ENCODE measurements at places on chromosomes 6 and 20.

GRCh38 chr6:137820952-137821351, 46.1 kb upstream of the TNFAIP3 start:
- DNase-seq = no peak

- DNase-seq = peak; percentile 65
Observed at GRCh38 chr20:4607287-4607713, 114.4 kb upstream of the PRND start.

- DNase-seq = no peak
Observed at GRCh38 chr6:91106083-91106482, 519.2 kb upstream of the MAP3K7 start.

DNA sequence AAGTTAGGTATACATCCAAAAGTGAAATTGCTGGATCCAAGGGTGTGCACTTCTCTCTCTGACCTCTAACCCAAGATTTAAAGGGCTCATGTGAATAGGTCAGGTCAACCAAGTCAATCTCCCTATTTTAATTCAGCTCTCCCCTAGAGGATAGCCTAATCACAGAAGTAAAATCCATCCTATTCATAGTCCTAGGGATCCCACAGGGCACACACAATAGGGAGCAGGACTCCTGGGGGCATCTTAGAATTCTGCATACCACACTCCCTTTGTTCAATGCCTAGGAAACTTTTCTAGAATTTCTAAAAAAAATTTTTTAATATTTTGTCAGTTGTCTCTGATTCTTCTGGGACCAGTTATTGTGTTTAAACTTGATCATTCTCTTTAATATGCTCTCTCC, 35.1 kb downstream of the CST9L start:
- no peak for DNase-seq

DNA sequence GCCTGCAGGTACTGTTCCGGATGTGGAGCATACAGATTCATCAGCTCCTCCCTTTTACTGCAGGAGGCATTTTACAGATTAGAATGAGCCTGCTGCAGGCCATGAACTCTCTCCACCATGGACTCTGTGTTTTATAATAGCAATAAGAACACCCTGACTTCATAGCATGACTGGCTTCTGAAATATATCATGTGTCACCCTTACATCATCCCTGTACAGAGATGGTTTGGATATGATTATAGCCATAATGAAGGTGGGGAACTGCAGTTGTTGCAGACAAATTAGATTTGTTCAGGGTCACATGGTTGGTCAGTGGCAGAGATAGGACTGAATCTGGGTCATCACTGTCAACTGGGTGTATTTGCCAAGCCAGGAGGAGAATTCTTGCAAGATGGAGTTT, 100.7 kb downstream of the FOXO3 start:
- no peak for DNase-seq

DNA sequence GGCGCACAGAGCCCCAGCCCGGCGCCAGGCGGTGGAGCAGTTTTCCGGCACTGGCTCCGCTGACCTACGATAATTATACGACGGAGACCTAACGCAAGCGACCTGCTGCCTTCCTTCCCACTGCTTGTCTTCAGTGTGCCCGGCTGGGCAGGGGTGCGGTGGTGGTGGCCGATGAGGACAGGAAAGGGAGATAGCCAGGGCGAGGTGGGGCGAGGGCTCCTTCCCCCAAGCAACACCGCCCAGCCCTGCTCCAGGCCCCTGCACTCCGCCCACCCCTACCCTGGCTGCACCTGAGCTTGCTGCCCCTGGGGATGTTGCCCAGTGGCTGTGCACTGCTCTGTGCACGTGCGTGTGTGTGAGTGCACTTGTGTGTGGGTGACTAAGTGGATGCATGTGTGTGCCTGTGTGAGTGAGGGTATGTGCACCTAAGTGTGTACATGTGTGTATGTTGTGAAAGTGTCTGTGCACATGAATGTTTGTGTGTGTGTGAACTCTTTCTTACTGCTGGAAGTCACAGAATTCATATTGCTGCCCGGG, 42.6 kb upstream of the IRF4 start:
- no peak for DNase-seq

DNA sequence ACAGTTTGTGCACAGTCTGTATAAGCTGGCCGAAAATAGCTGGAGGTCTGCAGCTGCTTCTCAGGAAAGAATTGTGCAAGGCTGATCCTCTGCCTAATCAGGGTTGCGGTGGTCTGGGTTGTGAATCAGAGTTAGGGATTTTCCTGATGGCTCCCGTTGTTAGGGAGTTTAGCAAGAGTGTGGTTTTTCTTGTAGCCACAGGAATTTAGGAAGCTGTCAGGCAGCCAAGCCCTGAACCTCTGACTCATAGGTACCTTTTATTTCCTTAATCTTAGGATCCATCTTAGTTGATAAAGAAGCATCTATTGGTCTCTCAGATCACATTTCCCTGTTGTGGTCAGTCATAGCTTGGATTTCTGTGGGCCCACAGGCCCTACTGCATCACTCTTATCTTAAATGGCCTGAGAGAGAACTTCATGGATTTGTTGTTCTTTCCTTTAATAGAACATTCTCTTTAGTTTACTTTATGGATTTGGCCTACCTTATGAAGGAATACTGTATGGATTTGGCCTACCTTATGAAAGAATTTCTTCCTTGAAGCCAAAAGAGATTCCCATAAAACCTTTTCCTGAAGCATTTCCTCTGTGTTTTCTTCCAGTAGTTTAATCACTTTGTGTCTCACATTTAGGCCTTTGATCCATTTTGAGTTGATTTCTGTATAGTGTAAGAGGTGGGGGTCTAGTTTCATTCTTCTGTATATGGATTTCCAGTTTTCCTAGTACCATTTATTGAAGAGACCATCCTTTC, 10.3 kb downstream of the KIF25 start:
- peak; percentile 74 for DNase-seq

- DNase-seq = no peak
Observed at GRCh38 chr6:27897580-27898206, 14.5 kb downstream of the OR2B2 start.

- DNase-seq = no peak
Observed at GRCh38 chr6:75922226-75922625, 150.2 kb downstream of the IMPG1 start.

GRCh38 chr6:81098109-81098814, 654.2 kb downstream of the TENT5A start:
- no peak for DNase-seq

GRCh38 chr6:160277144-160277543, 18.5 kb upstream of the SLC22A2 start:
- DNase-seq = no peak

GRCh38 chr6:34036357-34037069, 109.4 kb downstream of the GRM4 start:
- DNase-seq = no peak

DNA sequence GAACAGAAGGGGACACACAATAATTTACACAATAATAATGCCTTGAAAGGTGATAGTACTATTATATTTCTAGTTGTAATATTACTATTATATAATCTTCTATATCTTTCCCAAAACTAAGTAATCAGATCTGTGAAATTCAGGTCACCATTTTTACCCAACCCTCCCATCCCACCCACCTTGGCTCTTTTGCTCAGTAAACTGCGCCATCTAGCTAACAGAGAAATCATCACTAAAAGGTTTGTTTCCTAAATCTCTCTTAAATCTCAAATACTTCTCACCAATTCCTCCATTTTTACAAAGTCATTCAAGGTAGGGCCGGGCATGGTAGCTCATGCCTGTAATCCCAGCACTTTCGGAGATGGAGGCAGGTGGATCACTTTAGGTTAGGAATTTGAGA, 83.4 kb downstream of the CDK19 start:
- no peak for DNase-seq

DNA sequence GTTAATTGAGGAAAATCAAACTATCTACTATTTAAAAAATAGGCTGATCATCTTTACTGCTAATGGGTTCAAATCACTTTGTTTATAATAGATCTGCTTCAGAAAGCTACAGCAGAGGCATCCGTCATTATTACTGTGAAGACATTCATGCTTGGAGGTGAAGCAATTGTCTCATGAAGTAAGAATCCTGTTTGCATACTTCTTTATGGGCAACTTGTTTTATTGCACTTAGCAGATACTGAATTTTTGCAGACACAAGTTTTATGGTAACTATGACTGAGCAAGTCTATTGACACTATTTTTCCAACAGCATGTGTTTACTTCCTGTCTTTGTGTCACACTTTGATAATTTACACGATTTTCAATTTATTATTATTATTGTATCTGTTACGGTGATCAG, 573.9 kb downstream of the RFPL4B start:
- no peak for DNase-seq

DNA sequence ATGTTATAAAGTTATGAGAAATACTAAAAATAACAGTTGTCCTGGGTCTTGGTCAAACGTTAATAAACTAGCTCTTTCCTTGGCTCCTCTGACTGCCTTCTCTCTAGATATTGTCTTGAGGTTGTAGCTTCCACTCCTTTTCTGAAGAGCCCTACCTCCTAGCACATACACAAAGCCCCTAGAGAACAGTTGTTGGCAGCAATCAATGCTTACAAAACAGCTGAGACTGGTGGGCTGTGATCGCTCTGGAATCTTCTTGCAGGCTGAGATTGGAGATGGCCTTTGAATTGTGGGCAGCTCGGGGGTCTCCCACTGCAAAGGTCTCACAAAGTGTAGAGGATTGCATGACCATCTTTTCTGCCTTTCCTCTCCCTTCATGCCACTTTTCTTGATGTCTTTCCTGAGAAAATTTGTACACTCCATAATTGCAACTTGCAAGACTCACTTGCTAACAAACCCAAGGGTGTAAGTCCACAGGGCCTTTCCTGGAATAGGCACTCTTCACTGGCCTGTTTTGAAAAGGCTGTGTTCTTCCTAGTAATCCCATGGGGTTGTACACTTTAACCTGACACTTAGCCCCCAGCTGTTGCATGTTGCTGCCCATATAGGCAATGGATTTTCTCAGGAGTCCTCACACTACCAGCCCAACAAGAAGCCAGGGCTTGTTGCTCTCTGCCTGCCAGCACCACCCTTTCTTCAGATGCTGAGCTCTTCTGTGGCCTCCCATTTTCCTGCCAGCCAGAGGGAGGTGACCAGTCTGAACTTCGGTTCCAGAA, 99.9 kb downstream of the TCP11 start:
- DNase-seq = no peak

GRCh38 chr6:116004841-116005815, 55.6 kb downstream of the FRK start:
- no peak for DNase-seq

DNA sequence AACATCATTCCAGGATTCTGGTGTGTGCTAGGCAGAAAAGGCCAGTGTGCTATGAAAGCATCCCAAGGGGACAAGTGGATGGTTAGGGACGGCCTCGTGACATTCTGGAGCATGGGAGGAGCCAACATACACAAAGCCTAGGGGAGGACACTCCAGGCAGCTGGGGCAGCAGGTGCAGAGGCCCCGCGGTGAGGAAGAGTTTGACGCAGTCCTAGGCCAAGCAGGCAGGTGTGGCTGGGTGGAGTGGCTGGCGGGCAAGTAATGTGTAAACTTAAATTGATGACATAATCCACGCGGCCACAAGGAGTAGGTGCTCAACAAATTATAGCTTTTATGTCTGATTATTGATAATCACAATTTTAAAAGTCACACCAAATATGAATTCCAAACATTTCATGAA, 93.6 kb downstream of the TMEM242 start:
- DNase-seq = no peak

- DNase-seq = no peak
Observed at GRCh38 chr6:51352506-51353029, 533.9 kb downstream of the TFAP2B start.

DNA sequence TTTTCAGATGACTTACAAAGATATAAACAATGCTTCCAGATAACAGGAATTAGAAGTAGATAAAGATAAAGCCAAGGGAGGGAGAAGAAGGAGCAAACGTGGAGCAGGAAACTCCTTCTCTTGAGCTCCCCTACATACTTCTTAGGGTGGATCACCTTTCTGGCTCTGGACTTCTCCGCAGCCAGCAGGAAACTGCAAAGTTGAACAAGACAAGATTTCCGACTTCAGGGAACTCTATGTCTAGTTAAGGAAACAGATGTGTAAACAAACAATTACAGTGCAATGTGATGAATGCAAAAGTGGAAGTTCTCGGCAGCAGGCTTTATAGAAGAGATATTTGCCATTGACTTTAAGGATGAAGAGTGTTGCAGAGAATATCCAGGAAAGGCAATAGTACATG, 134.0 kb upstream of the MARCKS start:
- no peak for DNase-seq

GRCh38 chr20:50885781-50886180, 45.5 kb downstream of the ADNP start:
- no peak for DNase-seq

DNA sequence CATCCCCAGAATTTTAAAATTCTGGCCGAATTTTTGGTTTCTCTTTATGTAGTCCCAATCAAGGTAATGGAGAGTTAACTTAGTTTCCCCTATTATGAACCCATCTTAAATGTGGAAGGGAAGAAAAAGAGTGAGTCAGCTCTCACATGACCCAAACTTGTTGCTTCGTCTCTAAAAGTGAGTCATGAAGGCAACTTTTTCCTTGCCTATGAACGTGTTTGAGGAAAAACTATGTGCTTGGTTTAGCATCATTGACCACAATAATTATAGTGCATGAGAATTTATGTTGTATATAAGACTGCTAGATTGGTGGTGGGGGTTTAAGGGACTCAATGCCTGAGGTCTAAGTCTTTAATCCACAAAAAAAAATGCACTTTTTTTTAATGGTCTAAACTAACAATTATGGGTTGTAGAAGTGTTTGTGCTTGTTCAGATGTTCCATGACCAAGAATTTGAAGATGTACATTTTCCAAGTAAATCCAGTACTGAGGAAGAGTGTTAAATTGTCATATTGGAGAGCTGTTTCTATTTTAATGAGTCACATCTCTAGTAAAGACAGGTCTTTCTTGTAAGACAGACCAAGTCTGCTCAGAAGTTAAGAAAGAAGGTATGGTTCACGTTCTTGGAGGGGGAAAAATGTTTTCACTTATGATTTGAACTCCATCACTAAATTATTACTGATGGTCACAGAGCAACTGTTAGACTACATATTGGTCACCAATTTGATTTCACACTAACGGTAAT, 409.9 kb upstream of the MARCKS start:
- peak; percentile 40 for DNase-seq

DNA sequence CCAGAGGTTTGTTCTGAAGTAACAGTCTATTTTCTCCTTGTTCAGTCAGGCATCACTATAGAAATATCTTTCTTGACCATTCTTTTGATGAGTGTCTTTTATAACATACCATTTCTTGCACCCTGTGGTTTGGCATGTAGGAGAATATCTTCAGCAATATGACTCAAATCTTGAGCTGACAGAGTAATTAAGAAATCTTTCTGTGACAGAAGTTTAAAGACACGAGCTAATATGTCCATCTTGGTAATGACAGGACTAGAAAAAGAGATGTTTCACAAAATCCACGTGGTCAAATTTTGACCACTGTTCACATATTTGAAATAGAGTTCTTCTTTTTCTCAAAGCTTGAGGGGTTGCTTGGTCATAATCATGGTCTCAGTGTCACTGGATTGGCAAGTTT, 149.9 kb downstream of the MYB start:
- DNase-seq = no peak

- DNase-seq = peak; percentile 58
Observed at GRCh38 chr6:132279592-132280139, 121.6 kb downstream of the MOXD1 start.

GRCh38 chr6:98686008-98686601, 148.3 kb upstream of the POU3F2 start:
- DNase-seq = no peak

Data from HTR-8/SVneo (cell line).